ENCODE measurements at places on chromosomes 4 and X. TPM values are rescaled to one million over a fixed set of nuclear protein-coding genes. Genes with fewer than 3 reads are reported as not detected.

Gene LPAR4
- total RNA-seq: not detected

Gene DOCK11
- 102 TPM for total RNA-seq

Gene RHOXF2B
- not detected for total RNA-seq

Gene SERTM2
- not detected for total RNA-seq

Gene SORBS2
- 1.9 TPM for total RNA-seq

Gene ABCB7
- total RNA-seq: 23.6 TPM

Gene ADH1C
- not detected for total RNA-seq

Gene CITED1
- total RNA-seq: not detected

Gene HTN3
- not detected for total RNA-seq

Gene ARHGEF9
- 25.7 TPM for total RNA-seq

Gene APLN
- not detected for total RNA-seq

Gene SSR4
- 179 TPM for total RNA-seq

Gene BEX1
- 0.33 TPM for total RNA-seq

Gene RGN
- not detected for total RNA-seq

Gene GYPA
- total RNA-seq: not detected

All from T-cell (primary cell).